ENCODE measurements at places on chromosomes 5 and 9. TPM values are rescaled to one million over a fixed set of nuclear protein-coding genes. Genes with fewer than 3 reads are reported as not detected.

Gene IFNA21
- polyA plus RNA-seq, result not detected

Gene DDX4
- not detected for polyA plus RNA-seq

Gene C9orf153
- polyA plus RNA-seq, result not detected

Gene CTSV
- polyA plus RNA-seq, result not detected

Gene SLCO6A1
- not detected for polyA plus RNA-seq

Gene ANKRD31
- polyA plus RNA-seq, result 0.05 TPM

Gene IL4
- polyA plus RNA-seq, result not detected

Gene FAXDC2
- polyA plus RNA-seq, result 2.2 TPM

Gene PAEP
- not detected for polyA plus RNA-seq

Measured in naive B cell (primary cell).